ENCODE measurements at places on chromosomes 3 and 15.

GRCh38 chr3:25493786-25494185, 65.7 kb downstream of the RARB start:
- DNase-seq, result no peak

DNA sequence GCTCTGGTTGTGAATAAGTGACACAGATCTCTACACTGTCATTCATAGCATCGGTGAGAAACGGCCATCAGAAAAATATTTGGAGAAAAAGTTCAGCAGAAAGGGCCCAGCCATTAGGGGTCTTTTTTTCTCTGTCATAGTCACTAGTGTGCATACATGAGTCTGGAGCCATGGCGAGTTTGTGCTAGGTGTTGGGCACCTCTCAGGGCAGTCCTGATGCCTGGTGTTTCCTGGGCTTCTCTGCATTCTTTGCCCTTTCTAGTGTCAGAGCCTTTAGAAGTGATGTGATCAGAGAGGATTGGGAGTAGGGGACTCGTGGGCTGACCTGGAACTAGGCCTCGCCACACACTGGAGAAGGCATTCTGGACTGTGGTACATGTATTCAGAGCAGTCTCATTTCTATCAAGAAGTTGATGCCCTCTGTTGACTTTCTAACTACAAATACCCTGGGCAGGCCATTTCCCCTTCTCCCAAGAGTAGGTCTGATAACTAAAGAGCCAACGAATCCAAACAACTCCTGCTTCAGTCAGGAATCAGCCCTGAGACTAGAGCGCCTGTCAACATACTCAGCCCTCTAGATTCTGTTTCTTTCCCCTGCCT, 1.6 kb downstream of the KY start:
- no peak for DNase-seq

GRCh38 chr3:17894434-17895060, 152.1 kb upstream of the TBC1D5 start:
- DNase-seq, result peak; percentile 22

DNA sequence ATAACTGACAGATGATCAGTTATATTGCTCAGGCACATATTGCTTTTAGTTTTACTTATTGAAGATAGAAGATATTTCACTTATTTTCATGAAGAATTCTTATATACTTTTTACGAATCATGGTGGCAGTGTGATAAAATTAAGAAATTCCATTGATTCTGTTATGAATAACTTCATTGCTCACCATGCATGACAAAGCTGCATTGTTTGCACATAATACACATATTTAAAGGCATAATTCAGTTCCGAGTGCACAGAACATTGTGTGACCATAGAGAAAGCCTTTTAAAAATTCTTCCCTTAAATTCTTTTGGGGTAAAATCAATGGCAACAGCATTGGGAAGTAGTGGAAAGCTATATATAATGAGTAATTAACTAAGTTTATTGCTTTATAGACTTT, 82.5 kb upstream of the NAALADL2 start:
- no peak for DNase-seq

GRCh38 chr3:23508464-23508863, 297.3 kb upstream of the UBE2E1 start:
- no peak for DNase-seq

DNA sequence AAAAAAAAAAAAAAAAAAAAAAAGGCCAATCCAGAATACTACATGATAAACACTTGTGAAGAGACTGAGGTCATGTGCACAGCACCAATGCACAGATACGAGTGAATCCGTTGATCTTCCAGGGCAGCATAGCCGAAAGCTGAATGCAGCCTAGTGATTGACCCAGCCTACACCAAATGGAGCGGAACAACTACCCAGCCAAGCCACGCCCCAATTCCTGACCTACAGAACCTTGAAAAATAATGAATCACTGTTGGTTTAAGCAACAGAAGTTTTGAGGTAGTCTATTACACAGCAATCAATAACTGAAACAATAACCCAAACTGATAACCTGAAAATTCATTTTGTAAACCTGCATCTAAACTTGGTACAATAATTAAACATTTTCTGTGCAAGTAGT, 361.0 kb downstream of the FHIT start:
- no peak for DNase-seq

DNA sequence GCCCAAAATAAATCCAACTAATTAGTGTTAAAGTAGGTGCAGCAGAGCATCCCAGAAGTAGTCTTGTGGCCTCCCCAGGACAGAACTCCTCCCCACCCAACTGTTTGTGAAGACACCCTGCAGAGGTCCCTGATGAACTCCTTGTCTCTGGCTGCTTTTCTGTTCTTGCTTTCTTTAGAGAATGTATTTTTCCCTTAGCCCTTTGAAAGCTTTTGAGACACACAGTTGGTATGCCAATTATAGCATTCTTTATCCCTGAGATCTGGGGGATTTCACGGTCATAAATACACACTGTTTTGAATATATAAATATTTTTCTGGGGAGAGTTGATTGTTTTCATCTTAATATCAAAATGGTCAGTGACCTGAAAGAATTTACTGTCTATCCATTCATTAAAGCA, 9.8 kb downstream of the TFG start:
- no peak for DNase-seq

- no peak for DNase-seq
Observed at GRCh38 chr15:93141371-93141794, 52.4 kb upstream of the RGMA start.

GRCh38 chr3:46524008-46524407, 26.2 kb downstream of the RTP3 start:
- no peak for DNase-seq

- DNase-seq, result no peak
Observed at GRCh38 chr3:171688002-171688401, 122.3 kb downstream of the PLD1 start.

GRCh38 chr3:194139071-194139813, 3.3 kb downstream of the HES1 start:
- DNase-seq, result no peak

DNA sequence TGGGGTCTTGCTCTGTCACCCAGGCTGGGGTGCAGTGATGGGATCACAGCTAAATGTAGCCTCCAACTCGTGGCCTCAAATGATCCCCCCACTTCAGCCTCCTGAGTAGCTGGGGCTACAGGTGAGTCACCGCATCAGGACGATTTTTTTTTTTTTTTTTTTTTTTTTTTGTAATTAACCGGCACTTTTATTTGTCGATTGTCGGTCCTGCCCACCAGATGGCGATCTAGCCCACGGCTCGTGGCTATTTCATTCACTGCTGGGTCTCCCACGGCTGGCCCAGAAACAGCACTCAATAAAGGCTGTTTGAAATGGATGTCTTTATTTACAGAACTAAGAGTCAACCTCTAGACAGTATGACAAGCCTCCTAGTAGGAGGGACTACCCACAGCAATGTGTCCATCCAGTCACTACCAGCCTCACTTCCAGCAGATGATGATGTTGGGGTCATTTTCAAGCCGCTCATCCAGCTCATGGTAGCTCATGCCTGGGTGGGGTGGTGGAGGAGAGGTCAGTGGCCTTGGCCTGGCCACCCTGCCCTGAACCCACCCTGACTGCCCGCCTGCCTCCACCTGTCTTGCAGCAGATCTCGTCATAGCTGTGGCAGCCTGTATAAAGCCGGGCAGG, 1.8 kb upstream of the ZMYND10 start:
- DNase-seq, result peak; percentile 52

- DNase-seq, result peak; percentile 35
Observed at GRCh38 chr15:32676169-32676568, 34.7 kb downstream of the SCG5 start.

All from NCI-H1092 treated with DMSO at 0.1 percent for 48 hours (cell line).